ENCODE measurements at places on chromosomes 2 and 18.

GRCh38 chr2:19689646-19690168 lies 212.1 kb downstream of the TTC32 start:
- no peak for DNase-seq

DNA sequence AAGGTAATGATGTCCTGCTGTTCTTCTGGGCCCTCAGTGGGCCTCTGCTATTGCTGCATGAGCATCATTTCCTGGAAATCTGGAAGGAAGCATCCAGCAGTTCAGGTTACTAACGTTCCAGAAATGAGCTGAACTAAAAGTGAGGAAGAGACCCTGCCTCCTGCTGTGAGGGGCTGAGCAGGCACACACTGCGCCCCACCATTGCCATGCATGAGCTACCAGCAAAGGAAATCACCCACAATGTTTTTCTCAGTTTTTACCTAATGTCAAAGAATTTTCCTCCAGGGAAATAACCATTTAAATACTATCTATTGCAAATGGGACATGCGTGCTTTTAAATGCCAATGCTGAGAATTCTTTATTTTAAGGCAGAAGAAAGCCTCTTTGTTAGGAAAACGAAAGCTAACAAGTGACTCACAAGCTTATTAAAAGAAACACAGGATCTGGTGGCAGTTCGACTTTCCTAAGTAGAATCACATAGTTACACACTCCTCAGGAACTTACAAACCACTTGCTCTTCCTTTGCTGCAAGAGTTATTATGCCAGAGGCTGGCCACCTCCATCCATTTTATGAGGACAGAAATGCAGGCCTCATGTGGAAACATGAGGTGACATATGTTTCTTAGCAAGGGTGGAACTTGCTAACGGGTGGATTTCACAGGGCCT lies 152.6 kb upstream of the TTC39C start:
- no peak for DNase-seq

DNA sequence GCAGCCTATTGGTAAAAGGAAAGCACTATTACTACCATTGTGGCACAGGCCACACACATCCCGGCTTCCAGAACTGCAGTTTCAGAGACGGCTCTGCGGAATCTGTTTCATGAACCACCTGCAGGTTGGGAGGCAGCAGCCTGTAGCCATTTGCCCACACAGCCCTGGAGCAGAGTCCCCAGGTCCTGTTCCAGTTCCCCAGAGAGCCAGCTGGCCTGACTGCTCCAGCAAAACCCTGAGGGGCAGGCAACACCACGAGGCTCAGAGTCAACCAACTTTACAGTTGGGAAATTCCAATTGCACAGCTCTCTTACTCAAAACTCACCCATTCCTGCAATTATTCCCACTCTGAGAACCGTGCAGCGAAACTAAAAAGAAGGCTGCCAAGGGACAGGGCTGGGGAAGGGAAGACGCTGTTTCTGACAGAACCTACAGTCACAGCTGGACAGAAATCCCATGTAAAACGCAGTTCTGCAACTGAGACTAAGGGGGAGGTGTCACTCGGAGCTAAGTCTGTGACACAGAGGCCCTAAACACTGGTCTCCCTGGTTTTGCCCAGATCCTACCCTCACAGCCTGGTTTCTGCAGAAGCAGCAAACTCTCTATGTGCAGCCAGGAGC lies 219.4 kb downstream of the TMEM163 start:
- DNase-seq: no peak

DNA sequence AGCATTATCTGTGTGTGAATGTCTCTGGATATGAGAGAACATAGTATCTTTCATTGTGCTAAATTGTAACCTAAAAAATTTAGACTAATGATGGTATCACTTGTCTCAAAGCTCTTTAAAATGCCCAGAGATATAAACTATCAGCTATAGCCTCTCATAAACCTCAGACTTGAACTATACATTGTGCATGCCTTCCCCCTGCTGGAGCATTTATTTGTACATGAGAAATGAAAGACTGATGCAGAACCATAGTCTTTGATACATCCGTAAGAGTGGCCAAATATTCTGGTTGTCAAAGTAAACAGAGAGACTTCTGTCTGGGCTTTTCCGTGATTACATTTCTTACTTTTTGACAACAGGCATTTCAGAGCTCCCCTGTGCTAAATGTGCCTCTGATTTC lies 71.9 kb upstream of the CCDC68 start:
- DNase-seq: no peak

DNA sequence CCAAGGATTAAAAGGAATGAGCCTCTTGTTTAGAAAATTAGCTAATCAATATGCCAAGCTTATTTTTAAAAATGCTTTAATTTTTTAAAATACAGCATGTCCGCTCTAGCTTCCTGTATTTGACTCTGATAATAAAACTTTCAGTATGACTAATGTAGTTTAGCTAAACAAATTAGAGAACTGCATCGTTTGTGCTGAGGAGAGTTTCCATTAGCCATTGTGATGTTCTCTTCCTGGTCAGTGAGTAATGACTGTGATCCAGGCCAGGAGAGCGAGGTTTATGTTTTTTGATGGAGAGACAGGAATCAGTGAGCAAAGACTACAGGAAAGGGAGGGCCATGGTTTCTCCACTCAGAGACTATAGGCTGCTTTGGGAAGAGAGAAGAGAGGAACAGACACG lies 237.2 kb upstream of the ETAA1 start:
- no peak for DNase-seq

DNA sequence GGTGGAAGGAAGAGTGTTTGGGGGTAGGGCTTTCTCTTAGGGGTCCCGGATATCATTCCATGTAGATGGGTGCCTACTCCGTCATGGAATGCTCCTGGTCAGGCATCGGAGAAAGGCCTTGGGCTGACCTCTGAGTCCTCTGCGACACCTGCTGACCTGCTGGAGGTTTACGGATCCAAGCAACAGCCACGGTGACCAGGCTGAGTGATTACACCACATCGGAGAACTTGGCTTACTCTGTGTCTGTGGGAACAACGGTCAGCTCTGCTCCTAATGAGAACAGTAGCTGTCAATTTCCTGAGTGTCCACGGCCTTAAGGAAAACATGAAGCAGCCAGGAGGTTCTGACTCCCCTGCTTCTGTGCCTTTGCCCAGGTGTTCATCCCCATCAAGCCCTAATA lies 73.2 kb downstream of the TNP1 start:
- DNase-seq: no peak

DNA sequence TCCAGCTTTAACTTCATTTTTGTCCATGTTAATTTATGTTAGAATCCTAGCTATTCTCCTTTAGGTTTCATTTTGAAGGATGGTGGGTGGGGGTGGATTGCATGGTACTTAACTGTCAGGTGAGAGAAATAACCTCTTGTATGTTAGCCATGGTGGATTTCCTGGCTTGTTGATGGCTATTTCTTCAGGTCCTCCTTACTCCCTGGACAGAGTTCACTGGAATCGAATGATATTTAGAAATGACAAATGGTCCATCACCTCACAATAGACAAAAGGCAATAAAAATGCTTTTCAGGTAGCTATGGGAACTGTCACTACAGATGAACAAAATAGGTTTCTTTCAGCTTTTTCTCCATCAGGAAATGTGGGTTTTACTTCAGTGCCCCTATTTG lies 91.7 kb downstream of the EML6 start:
- DNase-seq: no peak

DNA sequence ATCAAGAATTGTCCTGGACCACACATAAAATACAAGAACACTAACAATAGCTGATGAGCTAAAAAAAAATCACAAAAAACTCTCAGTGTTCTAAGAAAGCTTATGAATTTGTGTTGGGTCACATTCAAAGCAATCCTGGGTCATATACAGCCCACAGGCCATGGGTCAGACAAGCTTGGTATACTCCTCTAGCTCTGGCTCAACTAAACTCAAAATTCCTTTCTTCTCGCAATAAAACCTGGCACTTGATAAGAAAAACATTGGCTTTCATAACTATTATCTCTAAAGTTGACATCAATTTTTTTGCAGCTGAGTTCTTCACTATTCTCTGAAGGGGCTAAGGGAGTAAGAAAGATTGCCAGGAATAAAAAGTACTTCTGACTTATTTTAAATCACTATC lies 38.3 kb downstream of the FBXO48 start:
- no peak for DNase-seq
